ENCODE measurements at places on chromosomes 5 and 9.

GRCh38 chr9:127446713-127447415, 4.3 kb downstream of the RPL12 start:
- no peak for DNase-seq

DNA sequence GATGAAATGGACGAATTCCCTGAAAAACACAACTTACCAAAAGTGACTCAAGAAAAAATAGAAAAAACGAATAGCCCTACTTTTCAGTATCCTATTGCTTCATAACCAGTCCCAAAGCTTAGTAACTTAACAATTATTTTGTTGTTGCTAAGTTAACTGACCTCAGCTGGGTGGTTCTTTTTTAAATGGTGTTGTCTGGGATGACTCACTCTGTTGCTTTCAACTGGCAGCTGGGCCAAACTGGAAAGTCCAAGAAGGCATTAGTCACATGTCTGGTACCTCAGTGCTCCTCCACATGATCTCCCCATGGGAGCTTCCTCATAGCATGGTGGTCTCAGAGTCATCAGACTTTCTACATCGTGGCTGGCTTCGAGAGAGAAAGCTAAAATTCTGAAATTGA, 47.8 kb upstream of the ADAMTS2 start:
- DNase-seq, result no peak

GRCh38 chr9:113872485-113873143, 3.5 kb upstream of the ZNF618 start:
- no peak for DNase-seq

DNA sequence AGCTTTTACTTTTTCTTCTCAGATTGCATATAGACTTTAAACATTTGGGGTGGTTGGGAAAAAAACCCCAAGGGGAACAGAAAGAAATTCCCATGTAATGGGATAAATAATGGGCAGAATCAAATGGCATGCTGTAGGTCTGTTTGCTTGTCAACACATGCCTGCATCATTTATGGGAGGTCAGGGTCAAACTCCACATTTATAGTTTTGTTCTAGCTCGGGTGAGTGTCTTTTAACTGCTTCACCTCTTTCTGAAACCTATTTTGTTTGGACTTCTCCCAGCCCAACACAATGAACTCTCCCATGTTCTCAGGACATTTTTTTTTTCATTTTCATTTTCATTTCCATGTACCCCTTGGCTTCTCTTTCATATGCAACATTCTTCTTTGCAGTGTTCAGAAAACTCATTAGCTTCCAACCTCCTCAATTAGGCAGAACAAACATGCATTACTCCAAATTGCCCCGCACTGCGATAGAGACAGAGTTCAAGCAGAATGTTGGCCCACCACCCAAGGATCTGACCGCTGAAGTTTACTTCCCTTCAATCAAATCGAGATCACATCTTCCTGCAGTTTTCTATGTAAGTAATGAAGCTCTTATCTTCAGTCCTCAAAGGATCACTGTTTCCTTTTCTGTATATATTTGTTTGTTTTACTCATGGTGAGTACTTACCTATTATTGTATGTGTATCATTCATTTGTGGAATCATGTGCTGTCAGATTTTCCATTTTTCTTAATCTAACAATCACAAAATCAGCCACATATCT, 354.6 kb downstream of the ZSWIM6 start:
- no peak for DNase-seq

Data from BJ (cell line).